ENCODE measurements at places on chromosomes 7 and 10.
A peak's percentile ranks its signal among the peaks of the same experiment; 100 is the strongest.

DNA sequence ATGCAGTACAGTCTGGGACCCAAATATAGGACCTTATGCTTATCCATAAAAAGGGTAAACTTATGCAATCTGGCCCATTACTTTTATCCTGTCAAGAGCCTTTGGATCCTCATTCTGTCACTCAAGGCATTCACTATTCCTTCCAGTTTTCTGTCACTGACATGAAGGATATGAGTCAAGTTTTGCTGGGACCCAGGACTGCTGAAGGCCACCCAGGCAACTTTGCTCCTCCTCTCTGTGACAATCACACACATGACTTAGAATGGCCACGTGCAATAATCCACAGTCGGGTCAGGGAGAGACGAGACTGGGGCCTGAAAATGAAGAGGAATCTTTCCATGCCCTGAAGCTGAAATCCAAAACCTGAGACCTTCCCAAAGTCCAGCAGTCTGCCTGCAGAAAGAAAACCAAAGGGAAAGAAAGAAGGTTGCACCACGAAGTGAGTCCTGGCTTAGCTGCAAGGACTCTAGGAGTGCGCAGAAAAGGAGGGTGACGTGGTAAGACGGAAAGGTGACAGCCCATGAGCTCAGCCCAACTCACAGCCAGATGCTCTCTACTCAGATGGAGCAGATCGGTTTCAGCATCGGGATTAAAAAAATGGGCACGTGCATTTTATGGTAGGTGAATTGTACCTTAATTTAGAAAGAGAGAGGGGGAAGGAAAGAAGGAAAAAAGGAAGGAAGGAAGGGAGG, 67.2 kb downstream of the VOPP1 start:
- DNase-seq: no peak

DNA sequence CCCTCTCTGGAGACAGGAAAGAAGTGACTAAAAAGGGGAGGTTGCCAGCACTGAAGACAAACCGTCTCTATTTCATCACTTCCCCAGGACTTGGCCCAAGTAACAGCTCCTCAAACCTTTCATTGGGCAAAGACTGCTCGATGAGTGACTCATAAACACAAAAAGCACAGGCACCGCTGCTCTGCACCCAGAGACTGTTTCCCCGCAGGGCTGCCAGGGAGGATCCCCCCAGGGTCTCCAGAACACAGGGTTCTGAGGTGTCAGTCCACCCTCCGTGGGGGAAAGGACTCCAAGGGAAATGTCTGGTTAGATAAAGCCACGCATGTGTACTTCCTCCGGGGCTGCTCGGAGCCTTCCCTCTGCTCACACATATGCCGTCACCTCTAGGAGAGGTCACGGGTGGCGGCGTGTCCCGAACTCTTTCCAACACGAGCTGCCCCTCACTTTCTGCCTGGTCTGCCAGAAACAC, 59.9 kb downstream of the INSIG1 start:
- DNase-seq: peak; percentile 74

DNA sequence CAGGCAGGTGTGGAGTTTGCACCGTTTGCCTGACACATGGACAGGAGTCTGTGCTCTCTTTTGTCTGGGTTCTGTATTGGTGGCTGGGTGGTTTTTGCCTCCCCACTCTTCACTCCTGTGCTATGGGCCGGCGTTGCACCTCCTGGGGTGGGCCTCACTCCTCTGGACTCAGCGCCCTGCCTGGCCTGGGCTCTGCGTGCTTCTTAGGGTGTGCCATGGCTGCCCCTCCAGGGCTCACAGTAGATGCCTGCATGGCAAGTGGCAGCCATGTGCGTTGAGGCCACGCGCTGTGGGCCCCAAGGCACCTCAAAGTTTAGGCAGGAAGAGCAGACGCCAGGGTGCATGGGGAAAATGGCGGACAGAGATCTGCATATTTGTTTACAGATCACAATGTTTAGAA, 319.8 kb downstream of the ADARB2 start:
- no peak for DNase-seq

GRCh38 chr7:128153436-128153835, 87.6 kb upstream of the LEP start:
- DNase-seq: no peak

Data from GM03348 (cell line).